ENCODE measurements at places on chromosomes 5 and 9.

DNA sequence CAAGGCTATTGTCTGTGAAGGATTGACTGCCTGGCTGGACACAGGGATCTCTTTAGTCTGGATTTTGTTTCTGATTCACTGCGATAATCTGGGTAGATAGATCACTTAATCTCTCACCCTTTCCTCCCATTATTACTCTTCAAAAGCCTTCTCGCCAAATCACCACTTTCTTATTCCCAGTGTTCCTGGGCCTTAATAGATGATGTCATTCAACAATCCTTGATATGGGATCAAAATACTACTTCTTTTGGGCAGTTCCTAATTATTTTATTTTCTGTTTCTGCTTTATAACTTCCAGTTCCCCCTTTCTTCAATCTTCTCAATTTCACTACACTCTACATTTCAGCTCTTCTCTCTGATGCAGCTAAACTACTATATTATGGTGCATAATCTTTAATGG is 6.8 kb upstream of the CRHBP start:
- DNase-seq, result no peak

DNA sequence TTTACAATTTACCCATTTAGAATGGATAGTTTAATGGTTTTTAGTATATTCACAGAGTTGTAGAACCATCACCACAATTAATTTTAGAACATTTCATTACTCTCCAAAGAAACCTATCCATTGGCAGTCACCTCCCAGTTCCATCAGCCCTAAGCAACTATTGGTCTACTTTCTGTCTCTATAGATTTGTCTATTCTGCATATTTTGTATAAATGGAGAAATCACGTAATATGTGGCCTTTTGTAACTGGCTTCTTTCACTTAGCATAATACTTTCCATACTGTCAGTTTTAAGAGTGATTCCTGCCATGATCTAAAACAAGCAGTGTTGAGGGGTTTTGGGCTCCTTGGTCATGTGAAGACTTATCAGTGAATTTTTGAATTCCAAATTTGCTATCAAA is 12.7 kb downstream of the OCLN start:
- DNase-seq, result no peak

- DNase-seq, result no peak
Measured at GRCh38 chr5:127423173-127423798, 94.2 kb upstream of the PRRC1 start.

DNA sequence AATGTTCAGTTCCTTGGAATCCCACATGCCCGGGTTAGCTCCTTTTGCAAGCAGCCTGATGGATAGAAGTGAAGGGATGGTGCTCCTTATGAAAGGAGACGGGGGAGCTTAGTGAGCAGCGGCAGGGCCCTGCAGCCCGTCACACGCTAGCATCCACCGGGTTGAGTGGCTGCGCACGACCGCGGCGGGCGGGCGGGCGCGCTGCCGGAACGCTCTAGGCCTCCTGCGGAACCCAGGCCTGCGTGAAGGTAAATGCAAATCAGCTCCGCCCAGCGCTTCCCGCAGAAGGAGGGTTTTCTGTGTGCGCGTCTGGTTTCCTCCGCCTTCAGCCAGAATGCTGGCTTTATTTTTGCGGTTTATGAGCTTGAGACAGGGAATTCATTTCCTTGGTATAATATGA is 19.8 kb downstream of the IL12B start:
- DNase-seq, result no peak

Data from hippocampal formation (tissue), 2 donors.